ENCODE measurements at places on chromosomes 1 and 21.

GRCh38 chr1:232980986-232981560 lies 30.7 kb downstream of the NTPCR start:
- no peak for DNase-seq

- DNase-seq, result no peak
Measured at GRCh38 chr1:7478809-7479499, 292.1 kb upstream of the VAMP3 start.

GRCh38 chr1:151862604-151863003 lies 9.1 kb upstream of the THEM5 start:
- DNase-seq, result no peak

DNA sequence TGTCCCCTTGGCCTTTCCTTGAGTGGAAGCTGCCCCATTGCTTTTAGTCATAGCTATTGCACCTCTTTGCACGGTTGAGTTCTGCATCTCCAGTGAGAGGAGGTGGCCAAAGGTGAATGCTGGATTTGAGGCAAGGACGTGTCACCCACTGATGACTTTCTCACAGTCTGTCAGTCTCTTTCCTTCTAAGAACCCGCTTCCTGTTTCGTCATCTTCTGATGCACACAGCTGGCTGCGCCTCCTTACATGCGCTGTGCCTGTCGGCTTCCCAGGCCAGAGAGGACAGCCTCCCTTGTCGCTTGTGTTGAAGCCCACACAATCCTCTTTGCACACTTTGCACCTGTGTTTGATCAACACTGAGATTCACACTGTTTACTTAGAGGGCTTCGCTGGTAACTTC lies 41.8 kb upstream of the PWP2 start:
- peak; percentile 70 for DNase-seq

DNA sequence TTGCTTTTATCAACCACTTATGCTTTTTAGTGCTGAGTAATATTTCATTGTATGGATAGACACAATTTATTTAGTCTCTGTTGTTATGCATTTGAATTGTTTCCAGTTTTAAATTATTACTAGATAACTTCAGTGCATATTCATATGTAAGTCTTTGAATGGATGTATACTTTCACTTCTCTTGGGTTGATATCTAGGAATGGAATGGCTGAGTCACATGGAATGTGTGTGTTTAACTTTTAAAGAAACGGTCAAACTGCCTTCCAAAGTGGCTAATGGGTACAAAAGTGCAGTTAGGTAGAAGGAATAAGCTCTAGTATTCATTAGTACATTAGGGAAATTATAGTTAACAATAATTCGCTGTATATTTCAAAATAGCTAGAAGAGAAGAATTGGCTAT lies 82.4 kb downstream of the NPHS2 start:
- no peak for DNase-seq

All from stimulated activated CD4-positive, alpha-beta T cell treated with anti-CD3 and anti-CD28 coated beads, Interleukin-15, amount 100 ng/mL, for 48 hours (primary cell).